ENCODE measurements at places on chromosomes 4 and X.
A peak's percentile ranks its signal among the peaks of the same experiment; 100 is the strongest.

DNA sequence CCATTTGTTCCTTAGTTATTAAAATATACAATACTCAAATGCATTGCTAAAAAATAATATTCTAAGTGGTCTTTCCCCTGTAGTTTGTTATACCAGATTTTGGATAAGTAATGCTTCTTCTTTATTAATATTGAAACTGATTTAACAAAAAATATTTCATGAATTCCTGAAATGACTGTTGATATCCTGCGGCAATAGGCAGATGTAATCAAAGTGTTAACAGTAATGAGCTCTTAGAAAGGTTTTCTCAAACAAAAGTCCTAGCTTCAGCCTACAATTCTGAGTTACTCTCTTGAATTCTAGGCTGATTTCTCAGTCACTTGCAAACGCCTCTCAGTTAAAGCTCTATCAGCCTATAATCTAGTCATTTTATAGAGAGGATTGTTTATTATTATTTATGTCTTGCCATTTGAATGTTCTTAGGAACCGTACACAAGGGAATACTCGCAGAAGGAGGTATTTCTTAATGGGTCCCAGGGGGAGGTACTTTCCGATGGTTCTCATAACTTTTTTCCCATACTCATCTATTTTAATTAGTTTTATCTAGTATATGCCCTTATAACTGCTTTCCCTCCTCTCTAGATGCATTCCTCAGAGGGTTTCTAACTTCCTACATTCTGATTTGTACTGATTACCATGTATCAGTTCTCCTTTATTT, 96.8 kb downstream of the FNIP2 start:
- DNase-seq, result no peak

- no peak for DNase-seq
These were observed 442.6 kb upstream of the CPEB2 start for GRCh38 chr4:14559646-14560045.

- peak; percentile 83 for DNase-seq
These were observed 2.1 kb downstream of the PLCXD1 start for GRCh38 chrX:283115-283845.

DNA sequence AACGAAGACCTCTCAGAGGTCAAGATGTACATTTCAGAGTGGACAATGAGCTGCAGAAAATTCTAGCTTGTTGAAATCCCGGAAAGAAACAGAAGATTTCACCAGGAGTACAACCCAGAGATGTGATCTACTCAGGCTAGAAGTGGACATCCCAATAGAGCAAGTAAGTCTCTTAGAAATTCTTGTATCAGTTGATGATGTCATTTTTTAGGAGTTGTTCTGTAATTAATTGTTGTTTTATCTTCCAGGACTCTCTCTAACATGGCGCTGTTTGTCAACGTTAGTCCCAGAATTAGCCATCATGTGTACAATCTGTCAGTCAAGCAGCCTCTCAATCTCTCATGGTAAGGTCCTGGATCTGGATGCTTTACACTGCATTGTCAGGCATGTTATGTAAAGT, 174.4 kb downstream of the GRIA3 start:
- no peak for DNase-seq

- no peak for DNase-seq
These were observed at the start of gene STS for GRCh38 chrX:7147413-7147977. STS (plus strand) TSS chrX:7147712; CDS start chrX:7253200, 105,488 bp downstream.

DNA sequence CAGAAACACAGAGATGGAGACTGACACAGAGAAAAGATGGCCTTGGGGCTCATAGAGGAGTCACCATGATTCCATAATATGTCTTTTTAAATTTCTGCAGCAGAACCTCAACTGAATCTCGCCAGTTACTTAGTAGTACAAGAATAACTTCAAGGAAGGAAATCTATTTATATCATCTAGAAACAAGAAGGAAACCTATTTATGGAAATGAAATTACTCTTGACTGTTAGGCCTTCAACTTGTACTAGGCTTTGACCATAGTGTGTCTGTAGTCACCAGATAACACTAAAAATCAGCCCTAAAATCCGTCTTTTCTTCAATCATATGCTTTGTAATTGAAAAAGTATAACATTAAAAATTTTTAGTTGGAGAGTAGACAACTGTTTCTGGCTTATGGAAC, 740.4 kb downstream of the TRIML1 start:
- DNase-seq, result no peak

DNA sequence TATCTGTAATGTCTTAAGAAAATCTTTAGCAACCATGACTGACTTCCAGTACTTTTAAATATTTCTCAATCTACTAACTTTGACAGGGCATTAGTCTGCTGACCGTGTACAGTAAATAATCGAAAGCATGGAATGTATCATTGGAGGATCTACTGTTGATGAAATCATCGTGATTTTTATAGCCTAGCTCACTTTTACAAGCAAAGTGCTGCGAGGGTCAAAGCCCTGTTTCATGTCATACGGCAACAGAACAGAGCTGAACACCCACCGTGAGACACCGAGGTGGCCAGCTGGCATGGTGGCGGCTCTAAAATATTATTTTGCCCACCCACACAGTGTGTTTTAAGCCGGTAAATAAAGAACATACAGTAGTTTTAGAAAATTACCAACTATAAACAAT, 679.3 kb downstream of the FAT4 start:
- no peak for DNase-seq

DNA sequence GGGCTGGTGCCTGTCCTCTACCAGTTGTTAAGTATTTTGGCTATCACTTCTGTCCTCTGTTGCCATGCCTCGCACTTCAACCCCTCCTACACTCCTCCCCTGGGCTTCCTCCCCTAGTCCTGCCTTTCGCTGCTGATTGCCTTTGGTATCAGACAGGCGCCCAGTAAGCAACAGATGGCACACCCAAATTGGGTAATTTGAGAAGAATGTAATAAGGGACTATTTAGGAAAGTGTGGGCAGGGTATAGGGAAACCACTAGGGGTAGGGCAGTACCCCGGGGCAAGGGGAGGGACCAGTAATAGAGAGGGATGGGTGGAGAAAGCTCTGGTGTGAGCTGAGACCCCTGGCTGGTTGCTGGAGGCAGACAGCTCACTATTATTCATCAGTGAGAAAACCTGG, 172.7 kb upstream of the USP9X start:
- DNase-seq, result no peak

- no peak for DNase-seq
These were observed 33.3 kb downstream of the TENM3 start for GRCh38 chr4:182276210-182277109.

- DNase-seq, result no peak
These were observed 571.4 kb downstream of the RAPGEF2 start for GRCh38 chr4:159674241-159674640.

DNA sequence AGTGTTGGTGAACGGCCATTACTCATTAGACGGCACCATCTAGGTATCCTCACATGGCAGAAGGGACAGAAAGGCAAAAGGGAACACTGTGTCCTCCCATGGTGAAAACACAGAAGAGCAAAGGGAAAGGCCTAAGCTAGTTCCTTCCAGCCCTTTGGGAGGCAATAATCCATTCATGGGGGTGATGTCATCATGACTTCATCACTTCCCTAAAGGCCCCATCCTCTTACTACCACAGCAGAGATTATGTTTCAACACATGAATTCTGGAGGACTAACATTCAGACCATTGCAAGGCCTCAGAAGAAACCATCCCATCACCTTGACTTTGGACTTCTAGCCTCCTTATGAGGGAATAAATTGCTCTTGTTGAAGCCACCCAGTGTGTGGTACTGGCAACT, 238.2 kb downstream of the MGST2 start:
- no peak for DNase-seq

DNA sequence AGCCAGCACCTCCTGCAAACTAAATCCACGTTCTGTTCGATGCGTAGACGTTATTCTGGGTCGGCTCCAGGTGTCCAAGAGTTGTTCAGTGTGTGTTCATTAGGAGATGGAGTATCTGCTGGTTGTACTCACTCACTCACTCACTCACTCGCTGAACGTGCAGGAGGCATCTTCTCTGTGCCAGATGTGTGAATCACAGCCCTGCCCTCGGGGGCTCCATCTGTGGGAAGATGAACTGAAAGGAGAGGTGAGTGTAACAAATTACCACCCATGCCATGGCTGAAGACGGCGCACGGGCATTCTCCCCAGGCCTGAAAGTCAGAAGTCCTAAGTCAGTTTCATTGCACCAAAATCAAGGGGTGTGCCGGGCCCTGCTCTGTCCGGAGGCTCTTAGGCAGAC, 16.1 kb downstream of the NSG1 start:
- DNase-seq, result no peak

DNA sequence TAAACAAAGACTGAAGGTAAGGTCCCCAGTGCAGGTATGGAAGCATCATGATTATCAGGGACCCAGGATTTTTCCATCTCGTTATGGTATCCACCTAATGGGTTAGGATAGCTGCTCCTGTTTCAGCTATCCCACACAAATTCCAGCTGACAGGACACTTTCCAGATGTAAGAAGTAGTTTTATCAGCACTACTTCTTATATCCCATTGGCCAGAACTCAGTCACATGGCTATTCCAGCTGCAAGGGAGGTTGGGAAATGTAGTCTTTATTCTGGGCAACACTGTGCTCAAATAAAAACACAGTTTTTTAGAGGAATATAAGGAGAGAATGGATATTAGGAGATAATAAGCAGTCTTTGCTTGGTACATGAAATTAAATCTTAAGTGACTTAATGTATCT, 96.7 kb downstream of the SRPX start:
- no peak for DNase-seq

DNA sequence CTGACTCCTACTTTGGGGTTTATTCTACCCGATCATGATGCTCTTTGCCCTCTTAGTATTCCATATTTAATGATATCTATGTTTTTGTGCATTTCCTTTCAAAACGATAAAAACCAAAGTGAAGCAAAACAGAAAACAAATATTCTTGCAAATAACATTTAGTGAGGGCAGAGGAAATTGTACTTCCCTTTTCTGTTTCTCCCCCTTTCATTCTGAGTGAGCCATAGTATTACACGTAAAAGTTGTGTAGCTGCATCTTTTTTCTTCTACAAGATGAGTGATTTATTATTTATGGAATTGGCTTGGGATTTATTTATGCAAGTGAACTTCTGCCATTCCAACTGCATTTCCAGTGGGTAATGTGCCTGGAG, 109.9 kb downstream of the AFF2 start:
- no peak for DNase-seq

DNA sequence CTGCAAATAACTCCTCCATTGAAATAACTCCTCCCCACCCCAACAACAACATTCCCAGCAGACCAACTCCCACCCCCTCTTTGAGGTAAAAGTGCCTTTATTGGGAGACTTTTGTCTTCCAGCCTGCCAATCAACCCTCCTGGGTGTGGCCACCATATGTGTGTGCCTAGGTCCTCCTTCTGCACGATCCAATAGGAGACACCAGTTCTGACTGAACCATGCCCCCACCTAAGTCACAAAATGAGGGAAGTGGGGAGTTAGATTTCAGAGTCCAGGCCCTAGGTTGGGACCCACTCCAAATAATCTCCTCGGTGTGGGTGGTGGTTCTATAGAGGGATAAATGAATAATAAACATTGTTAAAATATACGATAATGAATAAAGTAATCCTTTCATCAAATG, 3.0 kb downstream of the PLP2 start:
- no peak for DNase-seq

DNA sequence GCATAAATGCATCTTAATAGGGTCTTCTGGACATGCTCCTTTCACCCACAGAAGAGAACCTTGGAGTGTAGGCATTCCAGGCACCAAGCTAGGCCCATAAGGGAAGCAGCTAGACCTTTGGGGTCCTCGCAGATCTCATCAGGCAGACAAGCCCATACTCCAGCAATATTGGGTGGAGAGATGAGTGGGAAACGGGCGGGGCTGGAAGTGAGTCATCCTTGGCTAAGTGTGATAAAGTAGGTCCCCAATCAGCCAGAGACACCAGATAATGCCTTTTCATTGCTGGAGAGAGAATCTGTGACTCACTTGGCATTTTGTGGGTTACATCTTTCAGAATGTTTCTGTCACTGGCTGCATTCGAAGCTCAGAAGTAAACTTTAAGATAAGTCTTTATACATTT, 133.3 kb upstream of the MBNL3 start:
- no peak for DNase-seq

DNA sequence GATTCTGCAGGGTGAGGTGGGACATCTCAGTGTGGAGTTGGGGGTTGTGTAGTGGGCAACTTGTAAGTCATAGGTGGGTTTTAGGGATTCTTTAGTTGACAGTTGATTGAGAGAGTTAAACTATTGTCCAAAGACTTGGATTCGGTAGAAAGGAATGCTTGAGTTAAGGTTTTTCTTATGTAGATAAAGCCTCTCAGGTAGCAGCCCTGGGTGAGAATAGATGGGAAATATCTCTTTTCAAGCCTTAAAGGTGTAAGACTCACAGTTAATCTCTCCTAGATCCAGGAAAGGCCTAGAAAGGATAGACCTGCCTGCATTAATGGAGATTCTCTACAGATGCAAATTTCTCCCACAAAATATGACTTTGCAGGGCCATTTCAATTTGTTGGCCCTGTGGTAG, 108.4 kb downstream of the ARSJ start:
- DNase-seq, result no peak

DNA sequence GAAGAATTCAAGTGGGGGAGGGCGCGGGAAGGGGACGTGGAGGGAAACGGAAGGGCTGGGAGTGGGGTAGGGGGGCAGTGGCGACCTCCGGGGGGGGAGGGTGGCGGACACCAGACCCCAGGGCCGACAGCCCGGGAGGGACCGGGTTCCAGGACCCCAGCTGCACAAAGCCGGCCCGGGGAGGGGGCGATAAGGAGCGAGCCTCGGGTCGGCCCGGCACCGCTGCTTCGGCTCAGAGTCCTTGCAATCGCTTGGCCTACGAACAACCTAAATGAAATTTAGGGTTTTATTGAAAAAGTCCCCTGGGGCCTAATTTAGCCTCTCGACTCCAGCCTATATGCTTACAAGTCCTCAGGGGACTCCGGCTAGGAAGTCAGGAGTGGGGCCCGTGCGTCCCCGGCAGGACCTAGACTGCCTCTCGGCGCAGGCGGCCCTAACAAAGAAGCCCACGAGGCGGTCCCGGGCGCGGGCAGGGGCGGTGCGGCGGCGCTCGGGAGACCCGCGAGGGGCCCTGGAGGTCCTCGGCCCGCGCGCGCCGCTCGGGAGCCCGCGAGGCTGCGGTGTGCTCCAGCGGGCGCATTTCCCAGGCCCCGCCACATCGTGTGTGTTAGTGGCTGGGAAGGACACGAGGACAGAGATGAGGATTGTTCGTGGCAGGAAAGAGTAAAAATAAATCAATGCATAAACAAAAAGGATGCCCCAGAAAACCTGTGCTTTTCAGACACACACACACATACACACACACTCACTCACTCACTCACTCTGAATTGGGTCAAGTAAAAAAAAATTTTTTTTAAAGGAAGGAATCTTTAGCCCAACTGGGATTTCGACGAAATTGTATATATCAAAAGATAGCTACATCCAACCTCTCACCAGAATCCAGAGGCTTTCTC, 70.0 kb downstream of the MGST2 start:
- DNase-seq, result no peak

DNA sequence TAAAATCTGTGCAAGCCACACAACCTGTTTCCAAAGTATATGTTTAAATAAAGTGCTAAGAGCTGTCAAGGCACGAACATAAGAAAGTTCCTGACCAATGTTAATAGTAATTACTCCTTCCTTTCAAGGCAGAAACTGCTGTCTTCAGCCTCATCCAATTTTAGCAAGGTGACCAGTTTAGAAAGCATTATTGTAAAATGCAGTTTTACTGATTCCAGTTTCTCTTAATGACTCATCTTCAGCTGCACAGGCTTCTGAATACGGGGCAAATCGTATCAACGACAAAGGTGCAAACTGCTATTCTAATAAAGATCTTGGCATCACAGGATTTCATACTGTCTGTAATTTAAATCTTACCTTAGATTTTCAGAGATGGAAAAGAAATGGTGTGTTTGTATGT, 87.5 kb downstream of the PPP3CA start:
- no peak for DNase-seq

- no peak for DNase-seq
These were observed 345.1 kb downstream of the INPP4B start for GRCh38 chr4:142500966-142501365.

All from activated CD4-positive, CD25-positive, alpha-beta regulatory T cell treated with anti-CD3 and anti-CD28 coated beads, Interleukin-2, amount 50 U/mL, for 72 hours (primary cell).